ENCODE measurements at places on chromosomes 3 and 15. TPM values are rescaled to one million over a fixed set of nuclear protein-coding genes. Genes with fewer than 3 reads are reported as not detected.

DNA sequence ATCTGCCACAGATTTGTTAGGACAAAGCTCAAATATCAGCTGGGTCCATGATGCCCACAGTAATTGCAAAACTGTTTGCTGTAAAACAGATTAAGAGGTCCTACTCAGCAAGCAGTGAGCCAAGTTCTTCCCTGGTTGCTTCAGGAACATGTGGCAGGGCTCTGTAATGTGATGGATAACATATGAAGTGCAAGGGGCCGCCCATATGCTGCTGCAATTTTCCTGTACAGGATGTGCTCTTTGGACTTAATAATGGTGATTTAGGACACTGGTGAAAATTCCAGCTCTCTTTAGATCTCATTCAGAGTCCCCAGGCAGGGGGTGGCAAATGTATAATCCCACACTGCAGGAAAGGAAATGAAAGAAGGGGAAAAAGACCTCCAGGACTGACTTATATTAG is 289.4 kb downstream of the LSAMP start:
- no peak overlapping the region for H3K27ac ChIP-seq
- no peak overlapping the region for H3K4me3 ChIP-seq
- no peaks in the 10 kb centered on the region for H3K36me3 ChIP-seq
- H3K4me1 ChIP-seq: no peaks in the 10 kb centered on the region
- no peak for DNase-seq
- H3K27me3 ChIP-seq: peaks cover 11% of the 10 kb centered on the region

- no peak overlapping the region for H3K27ac ChIP-seq
- DNase-seq: no peak
- H3K4me3 ChIP-seq: no peak overlapping the region
- peaks cover 2% of the 10 kb centered on the region for H3K4me1 ChIP-seq
- H3K27me3 ChIP-seq: peaks cover 11% of the 10 kb centered on the region
Measured at GRCh38 chr15:85168642-85169173, 187.1 kb downstream of the PDE8A start.

DNA sequence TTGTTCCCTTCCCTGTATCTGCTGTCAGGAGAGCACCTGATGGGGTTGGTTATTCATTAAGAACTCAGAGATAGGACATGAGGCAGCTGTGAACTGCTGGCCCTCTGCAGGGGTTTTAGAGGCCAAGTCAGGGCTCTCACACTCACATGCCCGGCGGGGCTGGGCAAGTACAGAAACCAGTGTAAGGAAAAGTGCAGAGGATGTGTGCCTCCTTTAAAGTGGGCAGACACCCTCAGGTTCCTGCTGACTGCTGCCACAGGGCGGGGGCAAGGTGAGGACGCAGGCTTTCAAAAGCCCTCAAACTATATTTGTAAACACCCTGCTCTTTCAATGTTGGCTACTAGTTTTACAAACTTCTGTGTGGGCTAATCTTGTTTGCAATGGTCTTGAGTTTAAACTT is 22.4 kb downstream of the CXCR6 start:
- no peak overlapping the region for H3K4me3 ChIP-seq
- H3K27ac ChIP-seq: no peak overlapping the region
- H3K36me3 ChIP-seq: peaks cover 46% of the 10 kb centered on the region
- no peaks in the 10 kb centered on the region for H3K27me3 ChIP-seq
- no peak for DNase-seq

DNA sequence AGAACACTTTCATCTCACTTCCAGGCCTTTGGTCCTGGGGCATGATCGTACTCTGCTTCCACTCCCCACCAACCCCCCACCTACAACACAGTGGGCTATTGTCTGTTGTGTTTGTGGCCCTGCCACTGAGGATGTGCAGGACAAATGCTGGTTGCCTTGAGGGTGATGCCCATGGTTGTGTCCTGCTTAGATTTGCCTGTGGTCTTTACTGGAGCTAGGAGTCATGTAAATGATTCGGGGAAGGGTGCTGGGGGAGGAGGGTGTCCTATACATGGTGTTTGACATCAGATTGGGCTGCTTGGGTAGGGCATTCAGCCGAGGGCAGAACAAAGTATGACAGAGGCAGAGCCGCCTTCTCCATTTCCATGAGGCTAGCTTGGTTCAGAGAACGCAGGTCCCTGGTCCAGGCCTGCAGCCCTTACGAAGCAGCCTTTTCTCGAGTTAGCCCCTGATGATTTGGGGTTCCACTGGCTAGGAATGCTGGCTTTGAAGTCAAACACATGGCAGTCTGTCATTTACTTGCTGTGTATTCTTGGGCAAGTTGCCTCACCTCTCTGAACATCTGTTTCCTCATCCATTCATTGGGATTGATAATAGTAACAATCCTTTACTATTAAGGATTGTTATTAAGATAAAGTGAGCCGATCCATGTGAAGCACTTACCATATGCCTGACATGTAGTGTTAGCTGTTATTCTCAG is 6.9 kb downstream of the CORO2B start:
- no peak for DNase-seq
- no peaks in the 10 kb centered on the region for H3K27me3 ChIP-seq
- H3K4me3 ChIP-seq: no peak overlapping the region
- H3K27ac ChIP-seq: no peak overlapping the region
- H3K36me3 ChIP-seq: no peaks in the 10 kb centered on the region

The TLR9 gene
- not detected for total RNA-seq

The GOLGA6L9 gene
- 2.8 TPM for total RNA-seq

The PP2D1 gene
- total RNA-seq: not detected

Measured in osteocyte (in vitro differentiated cells).